Activated naive CD4-positive, alpha-beta T cell treated with anti-CD3 and anti-CD28 coated beads, Interleukin-2, amount 50 U/mL, for 72 hours (primary cell): ENCODE measurements at places on chromosomes 5 and 9. TPM values are rescaled to one million over a fixed set of nuclear protein-coding genes. Genes with fewer than 3 reads are reported as not detected.

The SPATA31A3 gene
- total RNA-seq: not detected

The PRDM9 gene
- total RNA-seq: not detected

The OMD gene
- total RNA-seq: not detected

The TBCA gene
- total RNA-seq: 174 TPM

The SLC36A2 gene
- total RNA-seq: not detected

The CTNND2 gene
- total RNA-seq: not detected

DNA sequence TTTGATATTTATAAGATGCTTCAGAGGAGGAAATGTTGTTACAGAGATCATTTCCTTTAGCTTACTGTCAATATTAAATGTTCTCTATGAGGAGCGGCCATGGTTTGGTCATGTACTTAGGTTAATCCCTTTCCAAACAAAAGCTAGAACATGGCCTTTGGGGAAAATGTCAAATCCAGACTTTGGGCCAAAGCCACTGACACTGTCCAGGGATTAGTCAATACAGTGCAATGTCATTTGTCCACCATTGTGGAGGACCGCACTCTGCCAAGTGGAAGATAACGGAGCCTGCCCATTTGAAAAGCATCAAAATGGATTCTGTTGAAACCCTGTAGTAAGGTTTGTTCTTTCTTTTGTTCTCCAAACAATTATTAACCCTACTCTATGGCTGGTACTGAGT, 50.1 kb downstream of the FRMPD1 start:
- DNase-seq: no peak

GRCh38 chr9:9791611-9792010, 821.2 kb downstream of the PTPRD start:
- DNase-seq: no peak

DNA sequence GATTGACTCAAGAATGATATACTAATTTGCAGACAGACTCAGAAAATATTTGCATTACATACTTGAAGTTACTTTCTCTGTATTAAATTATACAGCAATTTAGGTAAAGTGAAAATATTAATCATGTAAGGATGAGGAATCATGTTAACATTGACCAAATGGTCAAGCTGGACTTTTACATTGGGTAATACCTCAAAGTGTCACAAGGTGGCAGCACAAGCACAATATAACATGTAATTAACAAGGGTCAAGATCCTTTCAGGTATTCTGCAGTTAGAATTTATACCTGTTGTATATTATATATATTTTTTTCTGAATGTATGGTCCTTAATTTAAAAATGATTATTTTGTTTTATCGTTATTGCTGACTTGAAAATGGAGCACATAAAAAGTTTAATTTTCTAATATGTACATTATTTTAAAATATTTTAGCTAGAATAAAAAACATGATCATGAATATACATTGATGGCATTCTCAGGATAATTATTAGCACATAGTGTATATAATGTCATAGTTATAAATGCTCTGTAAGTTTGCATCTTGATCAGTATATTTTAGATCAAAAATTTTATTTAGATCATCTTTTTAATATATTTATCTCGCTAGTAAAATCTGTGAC, 8.6 kb downstream of the HAPLN1 start:
- no peak for DNase-seq

DNA sequence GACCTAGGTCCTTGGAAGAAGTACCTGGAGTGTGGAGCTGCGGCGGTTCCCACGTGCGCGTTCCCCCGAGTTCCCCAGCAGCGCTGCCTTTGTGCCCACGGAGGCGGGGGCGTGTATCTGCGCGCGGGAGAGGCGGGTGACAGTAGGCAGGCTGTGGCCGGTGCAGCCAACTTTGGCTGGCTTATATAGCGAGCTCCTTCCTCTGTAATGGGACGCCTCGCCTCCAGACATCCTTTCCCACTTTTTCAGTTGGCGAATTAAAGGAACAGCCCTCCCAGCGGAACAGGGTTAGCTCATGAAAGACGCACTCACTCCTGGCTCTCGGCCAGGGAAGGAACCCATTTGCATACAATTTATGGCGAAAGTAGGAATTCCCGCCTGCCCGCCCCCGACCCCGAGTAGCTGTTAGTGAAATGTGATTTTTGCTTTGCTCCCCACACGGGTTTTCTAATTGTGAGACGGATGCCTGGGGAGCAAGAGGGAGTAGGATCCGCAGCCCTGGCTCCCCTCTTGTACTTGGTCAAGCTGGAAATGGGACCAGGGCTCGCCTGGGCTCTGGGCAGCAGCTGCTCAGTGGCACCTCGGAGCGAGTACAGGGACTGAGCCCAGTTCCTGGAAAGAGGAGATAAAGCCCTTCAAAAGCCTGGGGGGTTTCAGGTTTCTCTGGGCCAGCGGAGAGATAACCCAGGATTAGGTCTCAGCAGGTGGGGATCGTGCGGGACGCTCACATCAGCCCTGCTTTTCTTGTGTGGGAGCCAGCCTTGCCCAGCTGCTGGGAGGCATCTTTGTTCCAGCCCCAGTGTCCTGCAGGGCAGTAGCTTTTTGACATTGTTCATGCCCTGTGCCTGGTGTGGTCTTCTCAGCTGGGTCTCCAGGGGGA, at the start of gene TNC:
TSS of gene TNC (minus strand) at position 159 of the 880 bp plus-strand sequence. CDS start 27,139 bp downstream, outside the sequence.
- no peak for DNase-seq

- DNase-seq: no peak
Observed at GRCh38 chr9:117414906-117415331, at the start of gene ASTN2. TSS of gene ASTN2 (minus strand) at chr9:117415057. CDS start at chr9:117414938, 119 bp downstream.

DNA sequence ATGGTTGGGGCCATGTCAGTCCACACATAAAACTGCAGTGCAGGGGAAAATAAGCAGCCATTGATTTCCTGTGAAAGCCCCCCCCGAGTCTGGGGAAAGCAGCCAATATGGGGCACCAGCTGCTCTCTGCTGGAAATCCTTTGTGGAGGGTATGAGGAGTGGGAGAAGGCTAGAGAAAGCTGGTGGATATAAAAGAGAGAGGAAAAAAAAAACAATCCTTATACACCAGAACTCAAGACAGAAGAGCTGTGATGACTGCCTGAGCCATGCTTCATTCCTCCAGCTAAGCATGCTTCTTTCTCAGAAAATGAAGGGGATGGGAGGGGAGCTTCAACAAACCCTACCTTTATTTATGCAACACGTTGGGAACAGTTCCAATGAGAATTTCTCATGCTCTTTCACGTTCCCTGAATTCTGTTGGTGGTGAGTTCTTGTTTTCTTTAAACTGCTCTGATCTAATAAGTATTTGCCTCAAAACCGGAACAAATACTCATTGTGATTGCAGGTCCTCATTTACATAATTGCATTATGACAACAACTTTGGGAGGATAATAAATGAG, 688.0 kb upstream of the SEMA6A start:
- DNase-seq: no peak

- no peak for DNase-seq
Observed at GRCh38 chr9:116000748-116001329, 152.8 kb upstream of the PAPPA start.

GRCh38 chr5:164098531-164098930, 593.1 kb downstream of the MAT2B start:
- no peak for DNase-seq

- DNase-seq: no peak
Observed at GRCh38 chr9:127809540-127810377, 7.1 kb downstream of the FPGS start.

DNA sequence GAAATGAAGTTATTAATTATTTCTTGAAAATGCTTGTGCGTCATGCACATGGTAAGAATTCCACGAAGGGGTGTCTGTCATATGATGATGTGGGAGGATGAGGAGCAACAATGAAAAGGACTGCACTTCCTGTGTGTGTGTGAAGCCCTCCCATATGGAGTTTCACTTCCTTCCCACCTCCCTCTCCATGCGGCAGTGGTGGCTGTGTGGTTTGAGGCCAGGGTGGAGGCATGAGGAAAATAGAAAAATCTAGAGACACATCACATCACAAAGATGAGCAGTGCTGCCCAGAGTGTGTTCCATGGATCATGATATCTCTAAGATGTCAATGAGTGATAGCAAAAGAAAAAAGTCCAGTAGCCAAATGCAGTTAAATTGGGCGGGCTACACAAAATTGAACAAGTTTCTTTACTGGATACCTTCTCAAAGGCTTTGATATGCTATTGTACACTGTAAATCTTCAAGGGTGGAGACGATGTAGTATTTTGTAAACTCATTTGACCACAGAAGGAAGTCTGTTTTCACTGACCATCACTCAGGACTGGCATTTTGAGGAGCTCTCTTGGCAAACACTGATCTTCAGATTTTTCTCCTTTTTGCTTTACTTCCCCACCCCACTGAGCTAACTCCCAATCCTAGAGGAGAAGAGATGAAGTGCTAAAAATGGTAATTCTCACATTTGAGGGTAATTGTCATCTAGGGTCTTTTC, 55.7 kb upstream of the EQTN start:
- no peak for DNase-seq

GRCh38 chr5:34045023-34045422, 2.0 kb upstream of the C1QTNF3 start:
- DNase-seq: no peak

GRCh38 chr9:89902450-89903140, 297.8 kb downstream of the GADD45G start:
- DNase-seq: no peak

- no peak for DNase-seq
Observed at GRCh38 chr9:131279196-131279862, 3.0 kb upstream of the FAM78A start.

DNA sequence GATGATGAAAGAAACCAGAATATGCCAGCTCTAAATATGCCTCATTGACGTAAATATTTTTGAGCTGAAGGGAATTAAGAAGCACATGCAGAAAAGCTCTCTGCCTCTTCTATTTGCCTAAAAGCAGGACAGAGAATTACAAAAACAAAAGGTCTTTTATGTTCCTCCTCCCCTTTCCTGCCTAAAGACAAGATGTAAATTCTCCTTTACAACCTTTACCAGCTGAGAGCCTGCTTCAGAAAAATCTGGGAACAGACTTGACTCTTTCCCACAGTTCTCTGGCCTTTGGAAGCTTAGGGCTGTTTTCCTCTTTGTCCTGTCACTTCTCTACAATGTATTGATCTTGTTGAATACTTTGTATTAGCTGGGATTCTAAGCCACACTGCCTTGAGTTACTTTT, 199.7 kb downstream of the TMC1 start:
- DNase-seq: no peak

DNA sequence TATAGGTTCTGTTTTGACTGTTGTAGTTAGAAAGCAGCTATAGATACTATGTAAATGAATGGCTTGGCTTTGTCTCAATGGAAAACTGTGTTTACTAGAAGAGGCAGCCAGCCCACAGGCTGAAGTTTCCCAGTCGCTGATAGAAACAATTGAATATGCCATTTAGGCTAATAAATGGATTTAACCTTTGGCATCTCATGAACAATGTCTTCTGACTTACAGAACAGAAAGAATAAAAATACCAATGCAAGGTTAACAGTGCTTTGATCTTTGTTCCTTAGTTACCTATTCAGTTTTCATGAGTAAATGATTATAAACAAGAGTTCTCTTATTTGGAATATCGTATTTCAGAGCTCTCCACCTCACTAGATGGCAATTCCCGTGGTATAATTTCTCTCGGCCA, 120.6 kb downstream of the PAM start:
- no peak for DNase-seq

- DNase-seq: no peak
Observed at GRCh38 chr5:75482482-75482881, 28.9 kb downstream of the CERT1 start.

DNA sequence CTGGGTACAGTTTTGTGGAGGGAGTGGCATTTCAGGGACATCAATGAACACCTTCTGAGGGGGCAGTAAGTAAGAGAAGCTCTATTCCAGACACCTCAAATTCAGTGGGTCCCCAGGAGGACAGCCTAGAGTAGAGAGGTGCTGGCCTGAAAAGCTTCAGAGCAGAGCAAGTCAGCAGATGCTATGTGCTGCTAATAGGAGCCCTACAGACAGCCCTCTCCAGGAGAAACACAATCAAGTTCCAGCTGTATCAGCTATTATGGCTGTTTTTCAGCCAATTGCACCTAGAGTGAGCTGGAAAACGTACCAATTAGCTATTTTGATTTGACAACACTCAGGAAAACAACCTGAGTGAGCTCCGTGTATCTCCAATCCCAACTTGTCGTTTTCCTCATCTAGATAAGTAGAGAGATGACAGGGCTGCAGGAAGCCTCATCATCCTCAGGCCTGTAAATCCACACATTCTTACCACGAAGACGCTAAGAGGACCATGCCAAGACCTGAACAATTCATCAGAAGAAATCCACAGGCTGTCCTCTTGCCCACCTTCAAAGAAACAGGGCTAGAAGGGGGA, 104.9 kb downstream of the PIK3R1 start:
- no peak for DNase-seq

- no peak for DNase-seq
Observed at GRCh38 chr5:160458806-160459800, 37.4 kb downstream of the PTTG1 start.

DNA sequence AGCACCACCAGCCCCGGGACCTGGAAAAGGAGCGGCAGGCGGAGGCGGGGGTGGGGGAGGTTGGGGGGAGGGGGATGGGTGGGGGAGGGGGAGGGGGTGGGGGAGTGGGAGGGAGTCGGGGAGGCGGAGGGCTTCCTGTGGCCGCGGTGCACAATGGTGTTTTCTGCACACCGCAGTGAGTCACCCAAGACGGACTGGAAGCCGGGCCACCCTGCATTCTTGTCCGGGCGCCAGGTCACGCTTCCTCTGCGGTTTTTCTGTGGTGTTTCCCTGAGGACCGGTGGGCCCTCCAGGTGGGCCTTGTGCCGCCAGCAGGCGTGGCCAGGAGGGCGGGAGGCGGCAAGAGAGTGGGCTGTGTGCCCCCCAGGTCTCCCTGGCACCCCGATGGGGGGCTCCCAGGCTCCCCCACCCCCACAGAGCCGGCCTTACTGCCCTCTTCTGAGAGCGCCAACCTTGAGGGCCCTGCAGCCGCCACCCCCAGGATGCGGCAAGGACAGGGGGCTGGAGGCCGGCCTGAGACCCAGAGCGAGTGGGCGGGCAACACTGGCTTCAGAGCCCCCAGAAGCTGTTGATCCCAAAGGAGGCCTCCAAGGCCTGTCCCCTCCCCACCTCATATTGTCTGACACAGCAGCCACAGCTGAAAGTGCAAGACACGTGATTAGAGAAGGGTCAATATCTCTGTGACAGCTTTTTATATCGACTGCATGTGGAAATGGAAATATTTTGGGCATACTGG, 11.1 kb downstream of the EXD3 start:
- peak; percentile 73 for DNase-seq

DNA sequence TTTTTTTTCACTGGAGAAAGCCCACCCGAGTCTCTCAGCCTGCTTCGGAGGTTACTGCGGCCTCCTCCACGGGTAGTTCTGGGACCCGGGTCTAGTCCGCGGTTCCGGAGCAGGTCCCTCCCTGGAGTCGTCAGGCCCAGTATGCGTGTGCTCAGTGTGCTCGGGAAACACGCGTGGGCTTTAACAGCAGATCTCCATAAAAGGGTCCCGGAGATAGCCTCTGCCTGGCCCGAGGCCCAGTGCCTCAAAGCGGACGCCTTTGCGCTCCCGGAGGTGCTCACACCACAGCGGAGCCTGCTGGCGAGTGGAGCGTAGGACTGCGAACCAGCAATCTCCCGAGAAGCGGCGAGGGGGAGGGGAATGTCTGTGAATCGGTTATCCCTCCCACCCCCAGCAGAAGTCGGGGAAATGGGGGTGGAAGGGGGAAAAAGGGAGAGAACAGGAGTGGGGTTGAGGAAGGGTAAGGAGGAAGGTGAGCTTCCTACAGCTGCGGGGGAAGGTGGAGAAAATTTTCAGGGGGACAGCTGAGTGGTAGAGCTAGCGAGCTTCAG, 28.7 kb downstream of the CDKN2A start:
- DNase-seq: peak; percentile 54

- DNase-seq: no peak
Observed at GRCh38 chr9:85978496-85978895, 37.5 kb downstream of the NAA35 start.

- DNase-seq: no peak
Observed at GRCh38 chr5:161786686-161787085, 61.2 kb upstream of the GABRA1 start.

GRCh38 chr5:55865831-55866230, 14.7 kb downstream of the IL31RA start:
- DNase-seq: no peak
